ENCODE measurements at places on chromosomes 7 and 10. TPM values are rescaled to one million over a fixed set of nuclear protein-coding genes. Genes with fewer than 3 reads are reported as not detected.

- H3K4me1 ChIP-seq: no peaks in the 10 kb centered on the region
- no peak for DNase-seq
- no peaks in the 10 kb centered on the region for H3K36me3 ChIP-seq
- no peak overlapping the region for H3K4me3 ChIP-seq
These were observed 23.0 kb upstream of the TRIL start for GRCh38 chr7:28981161-28981465.

TMEM196 gene
- 0.79 TPM for polyA plus RNA-seq

ZNF679 gene
- not detected for polyA plus RNA-seq

VIPR2 gene
- polyA plus RNA-seq: 1.4 TPM

GRCh38 chr7:140592964-140593671 is 47.5 kb downstream of the DENND2A start:
- no peak for DNase-seq
- no peaks in the 10 kb centered on the region for H3K27me3 ChIP-seq
- H3K4me1 ChIP-seq: no peaks in the 10 kb centered on the region
- no peaks in the 10 kb centered on the region for H3K36me3 ChIP-seq
- no peak overlapping the region for H3K4me3 ChIP-seq
- H3K27ac ChIP-seq: no peak overlapping the region

GRCh38 chr7:151777495-151777880 is 99.4 kb downstream of the PRKAG2 start:
- H3K27ac ChIP-seq: no peak overlapping the region
- H3K4me1 ChIP-seq: peaks cover 14% of the 10 kb centered on the region
- peaks cover 37% of the 10 kb centered on the region for H3K36me3 ChIP-seq

DNA sequence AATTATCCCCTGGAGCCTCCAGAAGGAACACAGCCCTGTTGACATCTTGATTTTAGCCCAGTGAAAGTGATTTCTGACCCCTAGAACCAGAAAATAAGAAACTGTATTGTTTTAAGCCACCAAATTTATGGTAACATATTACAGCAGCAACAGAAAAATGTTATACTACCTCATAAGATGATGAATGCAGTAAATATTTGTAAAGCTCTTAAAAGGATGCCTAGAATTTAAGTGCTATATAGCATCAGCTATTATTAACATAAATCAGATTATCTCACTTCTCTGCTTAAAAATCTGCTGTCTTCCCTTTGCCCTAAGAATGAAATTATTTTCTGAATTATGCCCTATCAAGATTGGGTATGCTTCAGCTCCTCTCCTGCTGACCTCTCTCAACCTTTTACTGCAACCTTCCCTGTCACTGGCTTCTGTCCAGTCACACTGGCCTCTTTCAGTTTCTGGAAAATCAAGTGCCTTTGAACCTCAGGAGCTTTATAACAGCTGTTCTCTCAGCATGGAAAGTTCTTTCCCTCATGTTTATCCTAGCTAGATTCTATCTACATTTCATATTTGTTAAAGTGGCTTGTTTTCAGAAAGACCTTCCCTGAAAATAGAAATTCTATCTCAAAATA is 78.9 kb downstream of the GPR37 start:
- DNase-seq: no peak
- no peaks in the 10 kb centered on the region for H3K36me3 ChIP-seq
- no peaks in the 10 kb centered on the region for H3K27me3 ChIP-seq
- H3K27ac ChIP-seq: no peak overlapping the region

TLX1 gene
- polyA plus RNA-seq: 0.57 TPM

PRF1 gene
- 2.0 TPM for polyA plus RNA-seq

FAM131B gene
- polyA plus RNA-seq: 5.8 TPM

SPACDR gene
- polyA plus RNA-seq: 1.4 TPM

DNA sequence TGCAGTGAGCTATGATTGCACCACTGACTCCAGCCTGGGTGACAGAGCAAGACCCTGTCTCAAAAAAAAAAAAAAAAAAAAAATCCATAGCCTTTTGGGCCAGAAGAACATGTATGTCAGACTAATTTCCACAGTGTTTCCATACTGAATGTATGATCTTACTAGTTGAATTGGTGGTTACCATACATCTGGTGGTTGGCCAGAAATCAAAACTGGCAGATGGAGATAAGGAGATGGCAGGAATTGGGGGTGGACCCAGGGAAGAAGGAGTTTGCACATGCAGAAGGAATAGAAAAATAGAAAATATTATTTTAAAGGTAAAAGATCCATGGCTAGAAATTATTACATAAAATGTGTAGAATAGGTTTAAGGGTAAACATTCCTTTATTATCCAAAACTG is 3.7 kb upstream of the ATOH7 start:
- no peak for DNase-seq
- H3K27me3 ChIP-seq: no peaks in the 10 kb centered on the region
- H3K4me3 ChIP-seq: no peak overlapping the region
- peaks cover 3% of the 10 kb centered on the region for H3K4me1 ChIP-seq
- no peaks in the 10 kb centered on the region for H3K36me3 ChIP-seq

GBX1 gene
- 0.07 TPM for polyA plus RNA-seq

- no peaks in the 10 kb centered on the region for H3K27me3 ChIP-seq
- H3K27ac ChIP-seq: no peak overlapping the region
- no peaks in the 10 kb centered on the region for H3K4me1 ChIP-seq
- H3K36me3 ChIP-seq: no peaks in the 10 kb centered on the region
These were observed 32.0 kb upstream of the CXCL12 start for GRCh38 chr10:44416936-44417335.

DNA sequence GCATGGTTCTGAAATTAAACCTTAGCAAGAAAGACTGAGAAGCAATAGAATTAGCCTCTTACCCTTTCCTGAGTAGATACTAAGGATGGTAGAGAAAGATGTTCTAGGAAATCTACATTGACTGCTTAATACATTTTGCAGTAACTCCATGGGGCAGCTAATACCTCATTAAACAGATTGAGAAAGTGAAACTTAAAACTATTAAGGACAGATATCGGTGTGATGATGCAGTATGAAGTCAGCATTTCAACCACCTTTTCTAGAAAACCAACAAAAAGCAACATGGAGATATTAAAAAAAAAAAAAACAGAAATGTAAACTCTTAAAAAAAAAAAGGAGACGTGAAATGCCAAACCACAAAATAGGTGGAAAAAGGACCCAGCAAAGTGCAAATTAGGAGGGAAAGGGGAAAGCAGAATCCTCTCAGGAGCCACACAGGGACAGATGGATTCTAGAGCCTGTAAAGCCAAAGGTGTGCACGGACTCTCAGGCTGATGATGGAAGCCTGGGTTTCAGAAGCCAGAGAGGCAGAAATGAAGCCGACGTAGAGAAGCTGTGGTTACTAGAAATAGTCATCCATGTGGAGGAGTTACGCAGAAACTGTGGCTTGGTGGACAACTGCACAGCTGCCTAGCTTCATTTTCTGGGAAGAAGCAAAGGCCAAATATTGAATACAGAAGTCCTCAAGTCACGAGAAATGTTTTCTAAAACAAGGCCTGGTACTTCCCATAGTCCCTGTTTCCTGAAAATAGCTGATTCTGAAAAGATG is 38.1 kb upstream of the GPR141 start:
- no peaks in the 10 kb centered on the region for H3K4me1 ChIP-seq
- H3K27ac ChIP-seq: no peak overlapping the region

- DNase-seq: no peak
- no peaks in the 10 kb centered on the region for H3K36me3 ChIP-seq
- H3K27ac ChIP-seq: no peak overlapping the region
- no peaks in the 10 kb centered on the region for H3K27me3 ChIP-seq
These were observed 166.4 kb downstream of the DNAJB6 start for GRCh38 chr7:157503229-157503628.

ENTPD1 gene
- 21.3 TPM for polyA plus RNA-seq

FXYD4 gene
- not detected for polyA plus RNA-seq

- no peak for DNase-seq
- no peaks in the 10 kb centered on the region for H3K27me3 ChIP-seq
- no peaks in the 10 kb centered on the region for H3K4me1 ChIP-seq
- no peak overlapping the region for H3K27ac ChIP-seq
- no peaks in the 10 kb centered on the region for H3K36me3 ChIP-seq
- H3K4me3 ChIP-seq: no peak overlapping the region
These were observed 457.5 kb downstream of the KCNMA1 start for GRCh38 chr10:77180104-77180503.

DNA sequence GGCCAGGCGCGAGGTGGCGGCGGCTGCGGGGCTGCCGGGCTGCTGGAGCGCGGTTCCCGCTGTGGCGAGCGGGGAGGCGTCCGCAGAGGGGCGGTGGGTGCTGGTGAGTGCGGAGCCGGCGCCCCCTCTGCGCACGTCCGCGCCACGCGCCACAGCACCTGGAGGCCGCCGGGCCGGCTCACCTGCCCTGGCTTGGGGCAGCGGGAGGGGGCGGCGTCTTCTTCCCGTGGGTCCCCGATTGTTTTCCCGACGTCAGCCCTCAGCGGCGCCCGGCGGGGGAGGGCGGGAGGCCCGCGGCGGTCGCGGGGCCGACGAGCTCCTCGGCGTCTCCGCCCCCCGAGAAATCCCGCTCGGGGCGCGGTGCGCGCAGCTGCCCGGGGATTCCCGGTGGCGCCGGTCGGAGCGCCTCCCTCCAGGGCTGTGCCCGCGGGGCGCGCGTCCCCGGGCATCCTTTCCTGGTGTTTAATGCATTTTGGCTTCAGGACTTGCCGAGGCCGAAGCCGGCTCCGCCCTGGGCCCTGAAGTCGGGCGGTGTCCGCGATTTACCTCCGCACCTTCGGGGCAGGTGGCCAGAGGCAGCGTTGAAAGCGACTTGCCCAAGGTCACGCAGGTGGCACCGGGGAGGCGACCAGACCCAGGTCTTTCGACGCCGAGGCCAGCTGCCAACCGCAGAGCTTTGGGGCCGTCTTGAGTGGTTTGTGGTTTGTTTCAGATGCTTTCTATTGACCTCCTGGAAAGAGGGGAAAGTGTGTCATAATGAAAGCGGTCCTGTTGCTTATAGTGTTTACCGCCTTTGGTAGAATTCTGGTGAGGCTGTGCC is 561 bp downstream of the PLEKHA1 start:
- no peaks in the 10 kb centered on the region for H3K27me3 ChIP-seq
- H3K4me3 ChIP-seq: peak overlapping the region; percentile 59
- peaks cover 12% of the 10 kb centered on the region for H3K4me1 ChIP-seq
- H3K27ac ChIP-seq: peak overlapping the region; percentile 72

SEMA4G gene
- 121 TPM for polyA plus RNA-seq

MBLAC1 gene
- 2.8 TPM for polyA plus RNA-seq

DNA sequence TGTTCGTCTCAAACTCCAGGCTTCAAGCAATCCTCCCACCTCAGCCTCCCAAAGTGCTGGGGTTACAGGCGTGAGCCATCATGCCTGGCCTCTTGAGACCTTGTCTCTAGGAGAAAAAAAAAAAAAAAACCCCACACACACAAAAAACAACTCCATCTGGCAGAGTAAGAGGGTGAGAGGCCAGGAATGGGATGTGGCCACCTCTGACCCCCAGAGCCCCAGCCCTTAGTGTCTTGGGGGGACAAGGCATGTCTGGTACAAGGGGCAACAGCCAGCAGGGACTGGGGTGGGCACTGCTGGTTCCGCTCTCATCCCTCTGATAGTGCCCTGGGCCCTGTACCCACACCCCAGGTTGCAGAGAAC is 15.6 kb upstream of the TNRC18 start:
- DNase-seq: no peak
- no peak overlapping the region for H3K27ac ChIP-seq
- no peaks in the 10 kb centered on the region for H3K27me3 ChIP-seq

- no peak for DNase-seq
- H3K27ac ChIP-seq: no peak overlapping the region
- H3K36me3 ChIP-seq: peaks cover 62% of the 10 kb centered on the region
These were observed 11.0 kb downstream of the SUN1 start for GRCh38 chr7:843230-843629.

DNA sequence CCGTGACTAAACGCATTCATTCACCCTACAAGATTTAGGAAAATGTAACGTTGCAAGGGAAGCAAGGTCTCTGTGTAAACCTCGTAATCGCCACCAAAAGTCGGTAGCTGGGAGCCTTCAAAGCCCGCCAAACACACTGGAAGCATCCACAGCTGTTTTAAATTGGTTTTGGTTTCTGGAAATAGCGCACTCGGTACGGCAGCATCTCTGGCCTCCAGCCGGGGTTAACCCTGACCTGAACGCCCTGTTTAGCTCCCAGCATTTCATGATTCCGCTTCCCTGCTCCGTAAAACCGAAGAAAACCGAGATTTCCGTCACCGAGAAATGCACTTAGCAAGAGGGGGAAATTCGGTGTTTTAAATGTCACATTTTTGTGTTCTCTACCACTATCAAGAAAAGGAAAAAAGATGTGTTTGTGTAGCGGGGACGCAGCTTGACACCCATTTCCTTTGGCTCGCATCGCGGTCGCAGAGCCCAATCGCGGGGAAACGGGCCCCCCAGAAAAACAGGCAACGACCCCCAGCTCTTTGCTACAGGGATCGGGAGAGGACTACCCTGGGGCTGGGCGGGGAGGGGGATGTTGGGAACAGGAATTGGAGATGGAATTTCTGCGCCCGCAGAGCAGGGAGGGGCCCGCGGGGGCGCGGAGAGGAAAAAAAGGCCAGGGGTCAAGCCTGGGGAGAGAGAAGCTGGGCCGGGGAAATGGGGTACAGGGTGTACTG is 646 bp downstream of the SGCE start:
- peak overlapping the region; percentile 37 for H3K27ac ChIP-seq
- peaks cover 9% of the 10 kb centered on the region for H3K27me3 ChIP-seq
- H3K36me3 ChIP-seq: no peaks in the 10 kb centered on the region
- peaks cover 5% of the 10 kb centered on the region for H3K4me1 ChIP-seq

ETV1 gene
- 30.6 TPM for polyA plus RNA-seq

KIF20B gene
- 8.2 TPM for polyA plus RNA-seq

GRCh38 chr10:132647424-132647823 is 109.8 kb downstream of the INPP5A start:
- no peak overlapping the region for H3K4me3 ChIP-seq
- H3K4me1 ChIP-seq: no peaks in the 10 kb centered on the region
- no peak overlapping the region for H3K27ac ChIP-seq
- H3K27me3 ChIP-seq: no peaks in the 10 kb centered on the region
- H3K36me3 ChIP-seq: peaks cover 14% of the 10 kb centered on the region
- no peak for DNase-seq

- no peaks in the 10 kb centered on the region for H3K27me3 ChIP-seq
- H3K27ac ChIP-seq: no peak overlapping the region
- no peak for DNase-seq
- no peaks in the 10 kb centered on the region for H3K36me3 ChIP-seq
- no peak overlapping the region for H3K4me3 ChIP-seq
These were observed 518.9 kb upstream of the CELF2 start for GRCh38 chr10:10498781-10499180.

GRCh38 chr10:97095701-97096260 is 90.0 kb downstream of the SLIT1 start:
- DNase-seq: no peak
- no peaks in the 10 kb centered on the region for H3K4me1 ChIP-seq
- no peak overlapping the region for H3K4me3 ChIP-seq
- no peak overlapping the region for H3K27ac ChIP-seq
- H3K36me3 ChIP-seq: no peaks in the 10 kb centered on the region

VWDE gene
- polyA plus RNA-seq: 0.66 TPM

GRCh38 chr7:39210362-39210761 is 232.7 kb downstream of the POU6F2 start:
- no peaks in the 10 kb centered on the region for H3K4me1 ChIP-seq
- no peaks in the 10 kb centered on the region for H3K36me3 ChIP-seq
- no peak for DNase-seq
- no peak overlapping the region for H3K27ac ChIP-seq
- no peak overlapping the region for H3K4me3 ChIP-seq
